ENCODE measurements at places on chromosomes 6 and 20. TPM values are rescaled to one million over a fixed set of nuclear protein-coding genes. Genes with fewer than 3 reads are reported as not detected.

Gene NKX2-2
- not detected for polyA plus RNA-seq

Gene MOG
- not detected for polyA plus RNA-seq

Gene SNAP25
- 6.8 TPM for polyA plus RNA-seq

Gene SPATS1
- not detected for polyA plus RNA-seq

Gene CALHM6
- 6.6 TPM for polyA plus RNA-seq

DNA sequence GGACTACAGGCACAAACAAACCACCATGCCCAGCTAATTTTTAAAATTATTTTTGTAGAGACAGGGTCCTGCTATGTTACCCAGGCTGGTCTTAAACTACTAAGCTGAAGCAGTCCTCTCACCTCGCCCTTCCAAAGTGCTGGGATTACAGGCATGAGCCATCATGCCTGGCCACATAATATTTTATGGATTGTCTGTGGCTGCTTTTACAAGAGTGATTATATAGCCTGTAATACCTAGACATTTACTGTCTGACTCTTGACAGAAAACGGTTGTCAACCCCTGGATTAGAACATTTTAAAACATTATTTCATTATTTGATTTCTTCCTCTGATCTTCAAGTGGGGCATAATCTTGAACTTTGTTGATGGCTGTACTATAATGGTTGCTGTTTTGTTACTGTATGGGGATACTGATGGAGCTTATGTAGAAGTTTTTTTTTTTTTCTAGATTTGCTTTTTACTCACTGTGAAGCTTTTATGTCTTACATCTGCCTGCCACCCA lies 14.3 kb downstream of the PARD6B start:
- no peak for DNase-seq

GRCh38 chr6:101883505-101883904 lies 490.0 kb downstream of the GRIK2 start:
- DNase-seq = no peak

Gene PREX1
- 12.2 TPM for polyA plus RNA-seq

Gene COL9A1
- 39.5 TPM for polyA plus RNA-seq

- no peak for DNase-seq
Measured at GRCh38 chr20:54189630-54190029, 15.8 kb upstream of the CYP24A1 start.

DNA sequence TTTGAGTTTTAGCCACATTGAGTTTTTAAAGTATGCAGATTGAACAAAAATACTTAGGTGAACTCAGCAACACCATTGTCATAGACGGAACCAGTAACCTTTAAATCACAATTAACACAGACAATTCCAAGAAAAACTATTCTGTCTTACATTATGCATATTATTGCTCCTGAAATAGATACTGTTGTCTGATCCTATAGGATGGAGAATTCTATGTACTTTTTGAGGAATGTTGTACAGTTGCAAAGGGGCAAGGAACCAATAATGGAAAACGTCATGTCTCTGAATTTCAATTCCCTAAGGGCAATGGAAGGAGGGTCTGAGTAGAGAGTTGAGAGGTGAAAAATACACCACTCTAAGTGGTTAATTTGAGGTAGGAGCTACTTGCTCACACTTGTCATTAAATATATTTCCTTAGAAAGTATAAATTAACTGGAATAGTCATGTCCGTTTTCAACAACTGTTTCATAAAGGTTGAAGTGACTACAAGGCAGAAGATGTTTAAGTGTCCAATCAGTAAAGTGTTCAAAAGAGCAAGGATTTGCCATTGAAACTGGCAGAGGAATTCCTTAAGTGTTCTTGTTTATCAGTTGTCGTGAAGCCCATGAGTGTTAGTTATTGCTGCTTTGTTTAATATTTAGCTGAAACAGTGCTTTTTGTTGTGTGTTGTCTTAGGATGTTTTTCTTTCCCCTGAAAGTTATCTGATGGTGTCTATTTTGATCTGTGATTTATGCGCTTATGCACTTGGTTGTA lies 1.3 kb downstream of the NKAIN2 start:
- no peak for DNase-seq

All from renal cortex interstitium (tissue), 15 donors.